ENCODE measurements at places on chromosomes 5 and 9.

- no peak for DNase-seq
These were observed 38.4 kb downstream of the LHFPL2 start for GRCh38 chr5:78610163-78610583.

DNA sequence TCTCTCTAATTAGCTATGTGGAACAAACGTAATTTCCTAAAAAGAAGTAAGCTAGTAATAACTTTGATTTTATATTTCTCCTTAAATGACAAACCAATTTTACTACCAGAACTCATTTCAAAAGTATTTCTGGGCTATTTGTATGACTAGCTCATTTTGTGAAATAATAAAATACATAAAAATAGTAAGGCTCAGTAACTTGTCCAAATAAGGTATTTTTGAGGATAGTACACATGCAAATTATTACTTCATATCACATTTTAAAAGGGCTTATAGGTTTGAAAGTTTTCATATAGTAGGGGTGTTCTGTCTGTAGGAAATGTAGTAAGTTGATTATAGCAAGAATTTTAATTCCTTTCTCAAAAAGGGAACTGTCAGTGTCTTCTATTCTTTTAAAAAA is 26.5 kb downstream of the C9orf85 start:
- DNase-seq = no peak

DNA sequence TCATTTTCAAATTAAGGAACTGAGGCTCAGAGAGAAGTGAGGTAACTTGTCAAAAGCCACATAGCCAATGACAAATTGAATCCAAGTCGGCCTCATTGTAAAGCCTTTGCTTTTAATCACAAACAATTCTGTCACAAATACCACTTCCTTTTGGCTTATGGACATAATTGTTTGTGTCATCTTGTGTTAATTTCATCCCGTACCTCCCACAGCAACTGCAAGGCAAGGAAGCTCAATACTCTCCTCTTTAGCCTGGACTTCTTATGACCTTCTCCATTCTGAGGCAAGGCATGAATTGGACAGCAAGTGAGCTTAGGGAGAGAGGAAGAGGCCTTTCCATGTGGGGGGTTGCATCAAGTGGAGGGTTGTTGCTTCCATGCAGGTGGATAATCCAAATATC is 62.2 kb upstream of the SLC2A8 start:
- no peak for DNase-seq

DNA sequence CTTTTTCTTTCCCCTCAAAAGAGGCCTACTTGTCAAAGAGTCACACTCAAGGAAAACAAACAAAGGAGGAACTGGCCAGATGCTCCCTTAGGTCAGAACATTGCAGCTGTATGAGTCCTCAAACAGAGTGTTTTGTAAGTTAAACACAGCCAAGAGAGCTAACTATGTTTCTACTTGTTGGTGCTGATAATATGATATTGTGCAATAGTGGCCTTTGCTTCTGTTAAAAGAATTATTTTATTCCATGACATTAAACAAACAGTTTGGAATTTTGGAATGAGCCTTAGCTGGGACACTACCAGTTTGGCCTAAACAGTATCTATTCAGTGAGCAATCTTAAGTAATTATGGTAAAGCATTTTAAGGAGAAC is 56.0 kb upstream of the TPD52L3 start:
- DNase-seq = no peak

GRCh38 chr5:179187229-179187678 is 127.1 kb downstream of the ZNF354C start:
- DNase-seq = peak; percentile 50

DNA sequence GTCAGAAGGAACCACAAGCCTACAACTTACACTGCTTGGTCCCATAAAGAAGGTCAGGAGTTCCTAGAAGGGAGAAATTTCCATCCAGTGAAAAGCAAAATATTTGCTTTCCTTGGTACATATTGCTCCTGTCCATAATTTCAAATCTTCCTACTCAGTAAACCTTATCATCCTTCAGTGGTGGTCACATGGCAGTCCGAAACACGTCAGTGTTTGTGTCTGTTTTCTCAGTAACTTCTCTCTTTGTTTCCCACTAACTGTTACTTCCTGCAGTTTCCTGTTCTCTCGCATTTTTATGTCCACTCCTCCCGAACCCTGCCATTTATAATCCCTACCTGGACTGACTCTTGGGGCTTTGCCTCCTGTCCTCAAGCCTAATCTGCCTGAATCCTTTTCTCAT is 129.1 kb downstream of the FANCC start:
- DNase-seq = no peak

- no peak for DNase-seq
These were observed 413.9 kb downstream of the GADD45G start for GRCh38 chr9:90018688-90019087.

DNA sequence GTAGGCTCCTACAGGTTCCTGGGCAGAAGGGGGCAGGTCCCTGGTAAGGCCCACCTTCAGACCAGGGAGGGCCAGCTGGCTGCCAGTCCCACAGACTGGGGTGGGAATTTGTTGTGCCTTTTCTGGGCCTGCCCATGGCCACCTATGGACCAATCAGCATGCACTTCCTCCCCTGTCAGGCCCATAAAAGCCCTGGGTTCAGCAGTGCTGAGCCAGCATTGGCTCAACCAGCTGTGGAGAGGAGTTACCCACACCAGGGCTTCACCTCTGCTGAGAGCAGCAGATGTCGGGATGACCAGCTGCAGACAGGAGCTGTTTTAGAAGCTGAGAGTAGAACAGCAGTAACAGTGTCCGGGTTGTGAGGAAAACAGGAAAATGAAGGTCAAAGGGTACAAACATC is 373.4 kb upstream of the ACO1 start:
- DNase-seq = no peak

DNA sequence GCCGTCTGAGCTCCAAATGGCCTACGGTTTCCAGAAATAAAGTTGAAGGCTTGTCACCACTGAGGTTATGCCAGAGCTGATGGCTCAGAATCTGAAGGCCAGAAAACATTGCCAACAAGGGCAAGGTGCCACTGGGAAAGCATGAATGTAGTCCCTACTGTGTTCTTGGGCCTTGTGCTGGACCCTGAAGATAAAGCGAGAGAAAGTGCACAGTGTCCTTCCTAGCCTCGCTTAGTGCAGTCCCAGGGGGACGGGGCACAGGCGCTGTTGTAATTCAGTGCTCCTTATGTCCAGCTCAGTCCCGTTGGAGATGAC is 84.5 kb downstream of the NDFIP1 start:
- DNase-seq = no peak

- DNase-seq = no peak
These were observed 66.0 kb downstream of the ZNF366 start for GRCh38 chr5:72441094-72441723.

DNA sequence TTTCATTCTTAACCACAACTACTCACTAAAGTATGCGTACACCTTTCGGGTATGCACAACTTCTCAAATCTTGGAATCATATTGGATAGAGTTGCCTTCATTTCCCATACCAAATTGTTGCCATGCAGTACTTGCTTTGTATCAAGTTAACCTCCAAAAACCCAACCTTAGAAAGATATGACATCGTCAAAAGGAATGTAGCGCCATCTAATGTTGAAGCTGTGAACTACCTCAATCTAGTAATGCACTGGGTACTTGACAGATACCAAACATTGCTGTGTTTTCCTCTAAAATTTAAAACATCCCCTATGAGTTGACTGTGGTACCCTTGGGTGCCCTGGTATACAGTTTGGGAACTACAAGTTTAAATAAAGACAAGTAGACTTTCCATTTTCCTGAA is 318.4 kb downstream of the ARL15 start:
- no peak for DNase-seq

DNA sequence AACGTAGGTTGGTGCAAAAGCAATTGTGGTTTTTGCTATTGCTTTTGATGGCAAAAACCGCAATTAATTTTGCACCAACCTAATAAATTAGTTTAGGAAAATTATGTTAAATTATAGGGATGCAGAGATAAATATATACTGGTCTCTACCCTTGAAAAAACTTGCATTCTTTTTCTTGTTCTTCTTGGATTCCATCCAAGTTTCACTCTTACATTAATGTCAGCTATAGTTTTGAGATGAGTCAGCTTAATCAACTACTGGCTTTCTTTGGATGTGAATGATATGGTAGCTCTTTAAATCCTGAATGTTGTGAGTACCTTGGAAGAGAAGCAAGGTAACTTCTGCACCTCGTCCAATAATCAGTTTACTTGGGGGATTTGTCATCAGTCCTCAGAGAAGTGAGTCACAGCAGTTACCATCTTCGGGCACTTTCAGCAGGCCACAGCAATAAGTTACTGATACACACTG is 549.0 kb upstream of the ZNF608 start:
- DNase-seq = no peak

DNA sequence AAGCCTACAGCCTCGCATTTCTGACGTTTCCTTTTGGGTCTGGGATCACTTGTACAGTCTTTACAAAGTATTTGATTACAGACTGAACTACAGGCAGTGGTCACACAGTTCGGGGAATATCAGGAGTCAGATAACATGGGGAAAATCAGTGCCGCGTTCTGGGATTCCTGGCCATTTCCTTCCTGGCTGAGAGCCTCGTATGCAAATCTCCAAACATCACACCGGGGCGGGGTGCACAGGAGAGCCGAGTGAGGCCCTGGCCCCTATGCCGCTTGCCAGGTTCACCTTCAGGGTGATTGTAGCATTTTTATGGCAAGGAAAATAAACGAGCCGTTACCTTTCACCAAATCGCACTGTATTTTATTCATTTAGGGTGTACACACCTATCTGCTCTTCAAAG is 29.6 kb upstream of the SLC9A3 start:
- DNase-seq = no peak

Measured in WTC11 (cell line).